ENCODE measurements at places on chromosomes 16 and 17.

DNA sequence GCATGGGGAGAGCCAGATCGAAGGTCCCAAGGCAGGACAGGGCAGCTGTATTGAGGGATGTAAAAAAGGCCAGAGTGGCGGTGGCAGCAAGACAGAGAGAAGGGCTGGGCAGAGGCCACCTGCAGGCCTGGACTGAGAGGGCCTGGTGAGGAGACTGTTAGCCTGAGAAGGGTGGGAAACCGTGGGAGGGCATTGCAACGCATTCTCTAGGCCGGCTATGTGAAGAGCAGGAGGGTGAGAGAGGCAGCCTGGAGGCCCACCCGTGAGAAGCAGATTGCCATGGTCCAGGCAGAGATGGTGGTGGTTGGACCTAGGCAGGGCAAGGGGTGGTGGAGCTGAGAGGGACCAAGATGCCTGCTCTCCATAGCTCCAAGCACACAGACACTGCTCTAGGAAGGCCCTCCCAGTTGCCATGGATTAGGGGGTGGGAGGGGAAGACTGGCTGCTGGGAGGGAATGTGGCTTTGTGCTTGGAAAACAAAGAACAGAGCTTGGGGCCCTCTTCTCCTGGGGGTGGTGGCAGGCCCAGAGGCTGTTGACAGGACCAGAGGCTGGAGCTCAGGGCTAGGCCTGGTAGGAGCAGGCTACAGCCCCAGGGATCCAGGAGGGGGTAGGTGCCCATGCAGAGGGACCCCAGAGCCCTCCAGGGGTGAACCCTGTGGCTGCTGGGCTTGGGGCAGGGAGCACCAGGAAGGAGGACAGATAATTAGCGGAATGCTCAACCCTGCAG lies 12.4 kb upstream of the TCAP start:
- DNase-seq = no peak

DNA sequence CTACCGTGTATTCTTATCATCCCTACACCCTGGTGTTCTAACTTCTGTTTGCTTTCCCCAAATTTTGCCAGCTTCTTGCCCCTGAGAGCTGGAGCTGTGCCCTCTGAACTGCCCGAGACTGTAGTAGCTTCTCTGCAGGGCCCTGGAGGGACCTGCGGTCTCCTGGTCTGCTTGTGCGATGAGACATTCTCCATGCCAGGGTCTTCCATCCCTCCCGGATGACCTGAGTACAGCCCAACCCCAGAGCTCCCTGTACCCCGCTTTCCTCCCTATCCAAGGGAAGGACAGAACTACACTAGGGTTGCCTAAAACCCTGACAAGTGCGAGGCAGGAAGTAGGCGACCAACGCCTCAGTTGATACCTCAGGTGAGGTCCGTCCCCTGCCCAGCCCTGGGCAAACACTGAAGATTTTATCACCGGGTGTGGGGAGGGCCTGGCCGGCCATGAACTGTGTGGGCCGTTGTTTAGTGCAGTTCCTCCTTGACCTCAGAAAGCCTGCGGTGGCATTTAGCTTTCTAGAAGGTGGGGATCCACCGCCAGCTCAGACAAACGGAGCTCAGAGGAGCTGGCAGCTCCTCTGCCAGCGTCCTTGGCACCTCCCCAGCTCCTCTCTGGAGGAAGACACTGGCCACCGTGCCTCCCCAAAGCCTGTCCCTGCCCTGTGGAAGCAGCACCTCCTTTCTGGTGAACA lies 13.7 kb downstream of the CANT1 start:
- DNase-seq = no peak

- DNase-seq = no peak
Measured at GRCh38 chr16:50252082-50252611, 14.2 kb upstream of the ADCY7 start.

DNA sequence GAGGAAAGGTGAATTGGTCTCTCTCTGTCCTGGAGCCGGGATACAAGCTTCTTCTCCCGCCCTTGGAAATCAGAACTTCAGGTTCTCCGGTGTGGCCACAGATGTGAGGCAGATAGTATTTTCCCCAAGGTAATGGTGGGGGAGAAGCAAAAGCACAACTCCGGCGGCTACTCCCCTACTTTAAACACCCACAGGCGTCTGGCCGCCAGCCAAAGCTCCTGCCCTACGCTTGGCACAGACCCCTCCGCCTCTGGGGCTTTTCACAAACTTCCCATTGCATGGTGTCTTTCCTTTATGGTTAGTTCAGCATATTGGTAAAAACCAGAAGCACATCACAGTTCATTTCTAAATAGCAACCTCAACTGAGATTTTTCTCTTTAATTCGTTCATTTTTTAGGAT lies 39.4 kb upstream of the B4GALNT2 start:
- no peak for DNase-seq

- DNase-seq = no peak
Measured at GRCh38 chr16:54588026-54588425, 301.4 kb upstream of the IRX3 start.

DNA sequence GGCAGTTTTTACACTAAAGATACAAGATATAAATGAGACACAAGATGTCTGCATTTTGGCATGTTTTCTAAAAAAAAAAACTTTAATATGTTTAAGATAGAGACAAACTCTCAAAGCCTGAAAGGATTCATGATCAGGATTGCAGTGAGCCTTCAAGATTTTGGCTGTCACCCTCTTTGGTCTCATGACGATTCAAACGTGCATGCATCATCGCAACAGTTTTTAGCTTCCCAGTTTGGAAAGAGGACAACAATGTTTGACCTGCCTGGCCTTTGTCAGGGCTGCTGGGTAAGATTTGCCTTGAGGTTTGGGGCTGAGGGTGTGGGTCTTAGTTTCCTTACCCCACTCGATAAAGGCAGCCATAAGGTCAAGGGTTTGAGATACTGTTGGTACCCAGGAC lies 134.1 kb downstream of the RGS9 start:
- no peak for DNase-seq

DNA sequence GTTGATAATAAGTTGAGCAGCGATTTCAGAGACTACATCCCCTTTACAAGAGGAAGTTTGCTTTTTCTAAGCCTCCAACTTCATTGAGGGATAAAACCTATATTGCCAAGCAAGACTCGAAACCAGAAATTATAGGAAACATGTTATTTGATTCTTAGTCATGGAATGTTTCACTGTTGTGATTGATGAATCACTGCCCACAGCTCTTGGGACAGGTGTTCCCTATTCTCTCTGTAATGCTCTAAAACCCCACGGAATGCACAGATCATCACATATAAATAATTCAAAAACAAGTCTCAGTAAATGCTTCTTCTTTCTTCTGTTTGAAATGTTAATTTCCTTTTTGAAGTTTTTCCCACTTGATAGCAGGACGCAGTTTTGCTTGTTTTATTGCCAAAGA lies 809.5 kb upstream of the GOT2 start:
- no peak for DNase-seq

GRCh38 chr17:69060822-69061221 lies at the start of gene ABCA9:
TSS of gene ABCA9 (minus strand) at chr17:69060927. CDS start at chr17:69051126, 9,801 bp downstream.
- no peak for DNase-seq

DNA sequence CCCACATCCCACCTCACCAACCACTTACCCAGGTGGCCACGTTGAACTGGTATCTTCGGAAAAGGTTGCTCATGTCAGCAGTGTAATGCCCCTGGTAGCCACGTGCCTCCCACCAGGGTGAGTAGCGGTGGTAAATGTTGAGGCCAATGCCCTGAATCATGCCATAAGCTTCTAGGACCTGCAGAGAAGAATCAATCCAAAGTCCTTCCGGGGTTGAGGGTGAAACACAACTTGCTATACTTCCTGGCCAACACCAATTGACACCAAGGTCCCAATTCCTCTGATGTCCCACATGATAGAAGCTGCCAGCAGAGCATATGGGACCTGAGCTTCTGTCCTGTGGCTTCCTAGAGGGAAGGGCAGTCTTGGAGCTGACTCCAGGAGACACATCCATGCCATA lies 11.3 kb upstream of the CNOT1 start:
- no peak for DNase-seq

- no peak for DNase-seq
Measured at GRCh38 chr16:6195966-6196365, 1098.4 kb upstream of the EEF2KMT start.

DNA sequence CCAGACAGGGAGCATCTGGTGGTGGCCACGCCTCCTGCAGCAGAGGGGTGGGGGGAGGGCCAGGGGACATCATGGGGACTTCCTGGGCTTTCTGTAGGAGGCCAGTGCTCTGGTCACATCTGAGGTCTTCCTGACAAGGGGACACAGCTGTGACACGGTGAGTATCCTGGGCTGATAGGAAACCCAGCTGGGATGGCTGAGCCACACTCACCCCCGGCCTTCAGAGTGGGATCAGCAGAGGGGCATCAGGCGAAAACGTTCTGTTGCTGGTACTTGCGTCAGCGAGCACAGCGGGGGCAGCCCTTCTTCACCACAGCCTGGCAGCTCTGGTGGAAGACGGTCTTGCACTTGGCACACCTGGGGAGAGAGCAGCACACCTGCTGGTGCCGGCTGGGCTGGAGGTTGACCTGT lies 122.9 kb upstream of the SMURF2 start:
- DNase-seq = no peak

DNA sequence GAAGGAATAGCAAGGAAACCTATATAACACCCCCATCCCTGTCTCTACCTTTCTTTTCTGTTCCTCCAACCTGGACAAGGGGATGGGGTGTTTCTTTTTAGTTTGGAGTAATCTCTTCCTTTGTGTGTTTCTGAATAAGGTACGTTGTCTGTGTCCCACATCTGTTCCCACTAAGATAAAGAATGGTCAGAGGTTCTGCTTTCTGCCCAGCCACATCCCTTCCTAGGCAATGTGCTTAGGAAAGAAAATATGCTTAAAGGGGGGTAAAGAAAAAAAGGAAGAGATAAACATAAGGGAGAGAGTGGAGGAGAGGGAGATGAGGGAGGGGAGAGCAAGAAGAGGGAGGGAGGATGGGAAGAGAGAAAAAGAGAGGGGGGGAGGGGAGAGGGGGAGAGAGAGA lies 35.1 kb downstream of the SLC6A2 start:
- no peak for DNase-seq

DNA sequence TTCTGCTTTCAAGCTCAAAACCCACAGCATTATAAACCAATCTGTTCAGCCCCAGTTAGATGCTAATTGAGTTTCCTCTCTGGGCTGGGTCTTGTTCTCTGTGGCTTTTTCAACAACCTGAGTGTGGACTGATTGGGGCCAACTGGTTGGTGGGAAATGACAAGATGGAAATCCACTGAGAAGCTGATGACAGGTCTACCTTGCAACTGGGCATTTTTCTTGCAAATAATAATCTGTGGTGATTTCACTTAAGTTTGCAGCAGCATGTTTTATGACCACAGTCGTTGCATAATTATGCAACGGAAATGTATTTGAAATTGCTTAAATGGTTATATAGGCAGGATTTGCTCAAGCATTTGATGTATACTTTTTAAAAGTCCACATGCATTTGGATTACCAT lies 69.9 kb downstream of the AKAP1 start:
- DNase-seq = no peak

DNA sequence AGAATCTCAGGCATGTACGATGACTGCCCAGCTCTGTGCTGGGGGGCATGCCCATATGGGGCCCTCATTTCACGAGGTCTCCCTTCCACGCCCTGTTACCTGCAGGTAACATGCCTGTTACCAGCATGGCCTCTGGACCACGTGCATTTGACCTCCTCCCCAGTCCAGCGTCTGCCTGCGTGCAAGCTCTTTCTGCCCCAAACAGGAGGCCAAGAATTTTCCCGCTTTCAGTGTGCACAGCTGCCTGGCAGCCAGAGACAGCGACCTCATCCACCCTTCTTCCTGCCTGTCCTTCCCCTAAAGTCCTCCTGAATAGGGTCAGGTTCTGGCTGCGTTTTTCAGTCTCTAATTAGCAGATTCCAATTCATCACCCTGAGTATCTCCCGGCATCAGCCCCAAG lies 306.5 kb upstream of the ZFHX3 start:
- no peak for DNase-seq

DNA sequence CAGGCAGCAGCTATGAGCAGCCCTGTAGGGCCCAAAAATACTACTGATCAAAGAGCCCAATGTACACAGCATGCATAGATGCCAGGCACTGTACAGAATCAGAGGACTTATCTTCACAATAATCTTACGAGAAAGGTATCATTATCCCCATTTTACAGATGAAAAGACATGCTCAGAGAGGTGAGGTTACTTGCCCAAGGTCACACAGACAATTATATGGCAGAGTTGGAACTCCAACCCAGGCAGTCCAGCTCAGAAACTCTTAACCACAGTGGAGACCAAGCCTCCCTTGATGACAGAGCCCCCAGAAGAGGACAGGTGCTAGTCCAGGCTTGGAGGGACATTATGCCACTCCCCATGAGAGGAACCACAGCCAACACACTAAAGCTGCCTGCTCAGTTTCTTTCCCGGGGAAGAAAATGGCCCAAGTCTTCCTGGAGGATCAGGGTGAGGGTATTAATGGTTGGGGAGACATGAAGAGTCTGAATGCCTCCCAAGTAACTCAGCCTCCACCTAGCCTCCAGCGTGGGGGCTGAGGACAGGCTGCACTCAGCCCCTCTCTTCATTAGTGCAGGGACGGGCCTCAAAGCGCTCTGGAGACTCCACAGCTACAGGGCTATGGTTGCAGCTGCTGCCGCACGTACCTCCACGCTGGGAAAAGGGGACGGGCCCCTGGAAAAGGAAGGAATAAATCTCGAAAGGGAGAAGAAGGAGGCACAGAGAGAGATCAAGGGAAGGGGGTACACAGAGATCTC lies 826 bp downstream of the UNC119 start:
- no peak for DNase-seq

- peak; percentile 50 for DNase-seq
Measured at GRCh38 chr16:2339521-2340484, 725 bp downstream of the ABCA3 start.

GRCh38 chr17:45828171-45828570 lies 16.5 kb upstream of the SPPL2C start:
- no peak for DNase-seq

DNA sequence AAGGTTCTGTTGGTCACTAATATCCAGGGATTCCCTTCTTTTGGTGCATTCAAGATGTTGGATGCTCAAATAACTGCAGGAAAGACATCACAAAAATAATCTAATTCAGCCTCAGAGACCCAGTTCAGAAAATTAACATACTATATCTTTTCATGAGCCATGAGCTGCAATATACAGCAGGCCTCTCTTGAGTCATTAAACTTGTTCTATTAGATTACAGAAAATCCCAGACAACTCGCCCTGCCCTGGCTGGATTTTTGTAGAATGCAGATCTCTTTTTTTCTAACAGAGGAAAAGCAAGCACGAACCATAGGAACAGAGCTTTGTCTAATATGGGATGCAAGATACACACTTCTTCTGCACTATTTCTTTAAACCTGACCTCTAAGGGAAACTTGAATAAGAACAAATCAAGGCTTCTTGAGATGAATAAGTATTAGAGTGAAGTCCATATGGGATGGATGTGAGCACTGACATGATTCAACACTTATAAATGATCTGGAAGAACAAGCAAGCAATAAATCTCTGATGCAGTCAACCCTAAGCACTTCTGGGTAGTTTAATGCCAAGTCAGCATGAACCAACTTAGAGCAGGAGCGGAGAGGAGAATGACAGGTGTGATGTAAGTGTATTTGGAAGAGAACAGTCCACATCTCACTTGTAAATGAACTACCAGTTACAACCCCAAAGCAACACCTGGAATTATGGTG lies 70.7 kb upstream of the GNAO1 start:
- no peak for DNase-seq

GRCh38 chr17:16489431-16489830 lies 2.6 kb downstream of the LRRC75A start:
- DNase-seq = no peak
